ENCODE measurements at places on chromosomes 4 and X.
A peak's percentile ranks its signal among the peaks of the same experiment; 100 is the strongest.

DNA sequence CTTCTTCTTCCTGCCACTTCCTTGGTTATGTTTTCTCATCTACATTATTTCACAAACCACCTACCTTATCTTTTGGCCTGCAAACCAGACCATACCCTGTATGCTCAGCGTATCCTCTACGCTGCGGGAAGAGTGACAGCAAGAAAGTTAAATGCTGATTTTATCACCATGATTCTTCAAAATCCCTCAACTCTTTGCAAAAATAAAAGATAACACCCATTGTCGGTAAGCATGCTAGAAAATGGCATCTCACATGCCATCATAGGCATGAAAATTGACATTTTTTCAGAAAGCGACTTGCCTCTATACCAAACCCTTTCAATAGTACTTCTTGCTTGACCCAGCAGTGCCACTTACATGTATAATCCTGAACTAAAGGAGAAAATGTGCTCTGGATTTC, 102.0 kb downstream of the HPGD start:
- DNase-seq = no peak

- no peak for DNase-seq
These were observed 135.3 kb upstream of the LDB2 start for GRCh38 chr4:17033768-17034181.

- DNase-seq = no peak
These were observed 7.9 kb downstream of the PITX2 start for GRCh38 chr4:110614976-110615352.

DNA sequence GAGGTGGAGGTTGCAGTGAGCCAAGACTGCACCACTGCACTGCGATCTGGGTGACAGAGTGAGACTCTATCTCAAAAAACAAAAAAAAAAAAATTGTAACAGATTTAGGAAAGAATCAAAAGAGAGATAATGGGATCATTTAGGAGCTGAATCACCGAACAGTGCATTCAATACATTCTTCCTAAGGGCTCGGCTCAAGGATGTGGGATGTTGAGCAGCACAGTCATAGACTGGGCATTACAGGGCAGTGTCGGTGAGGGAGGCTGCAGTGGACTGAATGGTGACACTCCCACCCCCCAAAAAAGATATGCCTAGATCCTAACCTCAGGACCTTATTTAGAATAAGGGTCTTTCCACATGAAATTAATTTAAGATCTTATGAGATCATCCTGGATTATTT, 70.0 kb downstream of the EVC2 start:
- DNase-seq = no peak

DNA sequence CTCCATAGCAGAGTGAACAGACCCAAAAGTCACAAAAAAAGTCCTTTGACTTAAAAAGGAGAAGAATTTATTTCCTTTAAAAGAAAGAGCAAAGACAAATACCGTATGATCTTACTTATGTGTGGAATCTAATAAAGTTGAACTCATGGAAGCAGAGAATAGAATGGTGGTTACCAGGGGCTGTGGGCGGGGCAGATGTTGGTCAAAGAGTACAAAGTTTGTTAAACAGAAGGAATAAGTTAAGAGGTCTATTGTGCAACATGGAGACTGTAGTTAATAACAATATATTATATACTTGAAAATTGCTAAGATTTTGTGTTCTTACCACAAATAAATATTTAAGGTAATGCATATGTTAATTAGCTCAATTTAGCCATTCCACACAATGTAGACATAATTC, 173.3 kb upstream of the S100G start:
- DNase-seq = no peak

DNA sequence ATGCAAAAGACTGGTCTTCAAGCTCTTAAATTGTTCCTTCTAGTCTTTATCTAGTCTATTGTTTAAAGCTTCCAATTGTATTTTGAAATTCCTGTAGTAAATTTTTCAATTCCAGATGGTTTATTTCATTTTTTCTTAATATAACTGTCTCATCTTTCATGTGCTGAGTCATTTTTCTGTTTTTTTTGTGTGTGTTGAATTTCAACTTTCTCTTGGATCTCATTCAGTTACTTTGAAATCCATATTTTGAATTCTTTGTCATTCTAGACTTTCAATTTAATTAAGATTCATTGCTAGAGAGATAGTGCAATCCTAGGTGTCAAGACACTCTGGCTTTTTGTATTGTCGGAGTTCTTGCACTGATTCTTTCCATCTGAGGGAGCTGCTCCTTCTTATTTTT, 128.0 kb upstream of the PRKG2 start:
- DNase-seq = no peak

- DNase-seq = no peak
These were observed 47.4 kb downstream of the ASIC5 start for GRCh38 chr4:155818639-155819038.

DNA sequence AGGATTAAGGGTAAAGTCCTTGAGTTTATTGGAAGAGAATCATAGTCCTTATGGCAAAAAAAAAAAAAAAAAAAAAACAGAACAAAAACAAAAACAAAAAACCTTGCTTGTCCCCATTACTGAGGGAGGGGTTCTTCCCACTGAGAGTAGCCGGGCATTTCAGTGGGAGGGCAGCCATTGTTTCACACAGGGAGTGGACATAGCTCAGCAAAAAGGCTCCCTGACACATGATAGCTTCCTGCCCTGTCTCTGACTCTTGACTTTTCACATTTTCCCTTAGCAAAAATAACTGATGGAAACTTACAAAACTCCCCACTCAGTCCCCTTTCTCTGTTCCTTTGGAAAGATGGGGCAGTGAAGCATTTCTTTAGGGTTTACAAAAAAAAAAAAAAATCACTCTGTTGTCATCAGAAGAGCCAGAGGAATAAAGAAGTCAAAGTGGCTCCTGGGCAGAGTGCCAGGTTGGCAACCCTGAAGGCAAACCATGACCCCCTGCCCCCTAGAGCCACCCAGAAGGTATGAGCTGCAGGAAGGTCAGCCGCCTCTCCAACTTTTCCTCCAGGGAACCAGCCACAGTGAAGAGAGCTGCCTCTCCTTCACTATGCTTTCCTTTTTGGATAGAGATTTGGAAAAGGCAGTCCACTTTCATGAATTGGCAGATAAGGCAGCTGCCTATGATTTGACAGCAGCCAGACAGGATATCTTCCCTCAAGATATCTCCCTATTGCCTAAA, 170.6 kb downstream of the KDR start:
- DNase-seq = no peak

GRCh38 chrX:1852082-1852481, 237.2 kb downstream of the ASMT start:
- no peak for DNase-seq

DNA sequence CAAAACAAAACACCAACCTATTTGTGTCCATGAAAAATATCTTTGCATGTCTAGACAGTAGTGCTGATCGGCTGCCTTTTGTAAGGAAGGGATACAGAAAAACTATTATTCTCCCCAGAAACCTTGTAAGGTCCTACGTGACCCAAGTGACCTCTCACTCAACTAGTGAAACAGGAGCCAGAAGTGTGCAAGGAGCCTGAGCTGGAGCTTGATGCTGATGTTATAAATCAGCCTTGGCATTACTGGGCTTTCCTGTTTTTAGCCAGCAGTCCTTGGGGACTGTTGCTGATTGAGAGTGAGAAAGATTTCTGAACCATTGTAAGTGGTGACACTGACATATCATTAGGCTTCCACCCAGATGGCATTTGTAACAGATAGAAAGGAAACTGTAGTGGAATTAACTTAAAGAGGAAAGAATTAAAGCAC, 100.8 kb upstream of the LIMCH1 start:
- no peak for DNase-seq

GRCh38 chr4:114005569-114006442, 26.4 kb upstream of the ARSJ start:
- no peak for DNase-seq

DNA sequence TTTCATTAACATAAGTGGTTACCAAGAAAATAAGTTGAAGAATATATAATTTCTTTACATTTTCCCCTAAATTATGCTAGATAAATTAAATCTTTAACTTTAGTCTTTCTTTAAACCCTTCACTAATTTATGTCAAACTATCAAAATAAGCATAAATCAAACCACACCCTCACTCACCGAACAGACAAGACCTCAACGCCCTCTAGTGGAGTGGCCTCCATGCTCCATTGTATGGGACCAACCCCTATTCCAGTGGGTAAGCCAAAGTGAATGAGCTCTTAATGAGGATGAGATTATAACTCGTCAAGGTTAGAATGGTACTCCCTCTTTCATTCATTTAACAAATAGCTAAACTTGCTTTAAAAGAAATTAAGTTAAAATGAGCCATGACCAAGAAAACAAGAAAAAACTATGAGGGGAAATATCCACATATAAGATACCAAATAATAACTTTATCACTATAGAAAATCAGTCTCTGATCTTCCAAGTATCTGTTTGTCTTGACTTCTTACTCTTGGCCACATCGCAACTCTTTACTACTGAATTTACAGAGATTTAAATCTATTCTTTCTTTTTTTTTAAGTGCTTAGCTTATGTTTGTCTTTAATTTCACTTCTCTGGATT, 15.6 kb upstream of the BBS12 start:
- peak; percentile 88 for DNase-seq

DNA sequence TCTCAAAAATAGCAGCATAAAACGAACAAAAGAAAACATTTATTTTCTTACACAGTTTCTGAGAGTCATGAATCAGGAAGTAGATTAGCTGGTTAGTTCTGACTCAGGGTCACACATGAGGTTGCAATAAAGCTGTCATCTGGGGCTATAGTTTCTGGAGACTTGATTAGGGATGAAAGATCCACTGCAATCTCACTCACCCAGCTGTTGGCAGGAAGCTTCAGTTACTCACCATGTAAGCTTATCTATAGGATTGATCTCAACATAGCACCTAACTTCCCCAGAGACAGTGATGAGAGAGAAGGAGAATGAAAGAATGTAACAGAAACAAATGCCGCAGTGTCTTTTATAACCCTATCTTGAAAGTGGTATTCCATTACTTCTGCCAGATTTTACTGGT, 435.5 kb downstream of the GABRG1 start:
- DNase-seq = no peak

DNA sequence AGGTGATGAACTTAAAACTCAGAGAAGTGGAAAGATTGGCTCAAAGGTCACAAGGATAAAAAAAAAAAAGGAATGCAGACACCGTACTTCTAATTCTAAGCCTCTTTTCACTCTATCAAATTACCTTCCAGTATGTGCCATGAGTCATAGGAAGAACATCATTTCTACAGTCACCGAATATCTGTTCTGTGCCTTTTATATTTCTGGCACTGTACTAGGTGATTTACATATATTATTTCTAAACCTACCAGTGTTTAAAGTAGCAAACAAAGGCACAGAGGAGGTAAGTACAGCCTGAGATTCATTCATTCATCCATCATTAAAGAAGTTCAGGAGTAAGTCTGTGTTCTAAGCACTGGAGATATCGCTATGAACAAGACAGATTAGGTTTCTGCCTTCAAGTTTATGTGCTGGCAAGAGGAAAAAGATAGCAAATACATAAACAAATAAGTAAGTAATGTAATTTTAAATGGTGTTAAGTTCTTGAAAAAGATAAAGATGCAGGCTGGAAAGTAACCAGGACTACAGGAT, 65.3 kb downstream of the PALLD start:
- DNase-seq = no peak

- no peak for DNase-seq
These were observed 52.1 kb upstream of the PCDH10 start for GRCh38 chr4:133096972-133097371.

GRCh38 chr4:28373601-28374000, 1513.0 kb downstream of the STIM2 start:
- no peak for DNase-seq

DNA sequence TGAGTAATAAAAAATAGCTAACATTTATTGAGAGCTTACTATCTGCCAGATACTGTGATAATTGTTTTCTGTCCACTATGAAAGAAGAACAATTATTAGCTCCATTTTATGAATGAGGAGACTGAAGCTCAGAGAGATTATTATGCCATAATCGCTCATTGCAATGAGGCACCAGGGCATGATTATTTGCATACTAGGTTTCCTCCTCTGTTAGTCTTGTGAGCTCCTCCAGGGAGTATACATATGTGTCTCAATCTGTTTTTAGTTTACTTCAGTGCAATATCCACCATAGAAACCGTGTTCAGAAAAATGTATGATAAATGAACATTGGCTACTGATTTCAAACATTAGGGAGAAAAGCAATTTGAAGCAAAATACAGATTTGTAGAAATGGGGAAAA, 139.4 kb upstream of the OTUD4 start:
- DNase-seq = no peak

GRCh38 chrX:41781500-41781899, 57.5 kb downstream of the GPR82 start:
- peak; percentile 17 for DNase-seq

- no peak for DNase-seq
These were observed 66.0 kb upstream of the ADRA2C start for GRCh38 chr4:3700223-3700622.

- DNase-seq = peak; percentile 55
These were observed 787 bp upstream of the TET2 start for GRCh38 chr4:105145903-105146275.

- peak; percentile 26 for DNase-seq
These were observed 20.6 kb upstream of the TEC start for GRCh38 chr4:48290146-48290772.

GRCh38 chrX:68440442-68440841, 7.1 kb upstream of the OPHN1 start:
- DNase-seq = no peak

GRCh38 chr4:20276848-20277247, 25.1 kb downstream of the SLIT2 start:
- DNase-seq = no peak

DNA sequence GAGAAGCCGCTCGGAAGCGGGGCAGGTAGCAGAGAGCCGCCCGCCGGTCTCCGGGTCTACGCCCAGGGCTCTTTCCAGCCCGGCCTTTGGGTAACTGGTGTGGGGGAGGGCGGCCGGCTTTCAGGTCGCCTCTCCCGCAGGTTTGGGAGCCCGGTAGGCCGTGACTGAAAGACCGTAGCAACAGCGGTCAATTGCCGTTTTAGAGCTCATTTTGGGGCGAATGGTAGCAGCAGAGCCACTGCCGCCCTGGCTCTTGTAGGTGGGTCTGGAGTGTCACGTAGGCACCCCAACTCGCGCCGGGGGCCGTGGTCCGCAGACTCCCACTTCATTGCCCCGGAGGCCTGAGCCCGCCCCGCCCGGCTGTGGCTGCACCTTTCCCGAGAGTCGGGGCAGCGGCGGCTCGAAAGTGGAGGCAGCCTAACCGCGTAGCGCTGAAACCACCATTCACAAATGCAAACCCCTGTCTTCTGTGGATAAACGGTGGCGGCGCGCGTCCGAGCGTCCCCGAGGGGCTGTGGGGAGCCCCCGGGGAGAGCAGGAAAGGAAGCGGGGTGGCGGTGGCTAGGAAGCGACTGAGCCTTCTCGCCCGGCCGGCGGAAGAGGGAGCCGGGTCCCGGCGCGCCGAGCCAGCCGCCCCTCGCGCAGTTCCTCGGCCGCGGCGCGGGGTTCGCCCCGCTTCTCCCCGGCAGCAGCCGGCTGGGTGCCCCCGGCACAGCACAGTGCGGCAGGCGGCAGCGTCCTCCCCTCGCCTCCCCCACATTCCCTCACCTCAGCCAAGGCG, 2185.1 kb upstream of the TENM3 start:
- DNase-seq = peak; percentile 12

All from activated CD8-positive, alpha-beta T cell treated with anti-CD3 and anti-CD28 coated beads for 36 hours (primary cell).